ENCODE measurements at places on chromosomes 6 and 20.

GRCh38 chr20:19838468-19838867 is 80.4 kb downstream of the RIN2 start:
- no peak for DNase-seq

DNA sequence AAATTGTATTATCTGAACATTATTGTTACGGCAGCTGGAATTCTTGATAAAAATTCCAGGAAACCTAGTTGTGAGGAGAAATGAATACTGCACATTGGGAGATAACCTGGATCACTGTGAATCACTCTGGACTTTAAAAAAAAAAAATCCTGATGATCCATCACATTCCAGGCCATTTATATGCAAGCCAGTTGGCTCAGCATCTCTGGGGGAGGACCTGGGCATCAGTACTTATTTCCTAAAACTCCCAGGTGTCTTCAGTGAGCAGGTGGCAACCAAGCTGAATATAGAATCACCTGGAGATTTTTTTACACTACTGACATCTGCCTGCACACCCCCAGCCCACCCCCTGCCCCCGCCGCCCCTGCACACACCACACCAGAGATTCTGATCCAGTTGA is 39.1 kb upstream of the SIRT5 start:
- DNase-seq, result peak; percentile 25

- DNase-seq, result no peak
Observed at GRCh38 chr6:25154034-25154596, 125.1 kb upstream of the CARMIL1 start.

DNA sequence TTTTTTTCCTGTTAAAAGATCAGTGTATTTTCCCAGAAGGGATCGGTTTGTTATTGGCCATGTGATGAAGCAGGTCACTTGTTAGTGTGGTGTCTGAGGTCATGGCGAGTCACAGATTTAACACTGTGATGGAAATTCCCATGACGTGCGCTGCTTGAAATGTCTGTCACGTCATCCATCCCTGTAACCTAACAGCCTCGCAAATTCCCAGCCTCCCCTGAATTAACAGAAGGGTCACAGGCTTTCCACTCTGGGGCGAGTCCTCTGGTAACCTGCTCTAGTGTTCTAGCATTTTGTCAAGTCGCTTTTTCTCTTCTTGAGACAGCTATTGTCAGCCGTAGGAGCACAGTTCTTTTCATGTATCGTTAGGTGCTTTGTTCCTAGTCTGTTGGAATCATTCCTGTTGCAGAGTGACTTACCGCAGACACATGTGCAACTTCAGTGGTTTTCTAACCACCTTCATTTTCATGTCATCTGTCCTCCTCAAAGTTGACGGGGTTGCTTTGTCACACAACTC is 137.2 kb downstream of the MAP3K4 start:
- no peak for DNase-seq

DNA sequence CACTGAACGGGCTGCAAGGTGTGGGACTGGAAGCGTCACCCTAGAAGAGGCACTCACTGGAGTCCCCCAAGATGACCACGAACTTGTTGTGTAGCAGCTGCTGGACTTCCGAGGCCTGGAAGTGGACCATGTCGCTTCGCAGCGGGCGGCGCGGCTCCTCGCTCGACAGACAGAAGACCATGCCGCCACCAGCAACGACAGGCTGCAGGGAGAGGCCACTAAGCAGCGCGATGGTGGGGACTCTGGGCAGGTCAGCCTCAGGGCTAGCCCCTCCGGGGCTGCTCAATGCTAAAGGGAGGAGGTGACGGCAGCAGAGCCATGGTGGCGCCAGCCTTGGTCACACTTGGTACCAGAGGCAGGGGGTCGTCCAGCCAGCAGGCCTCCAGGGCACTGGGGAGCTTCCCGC is 720 bp downstream of the PCED1A start:
- no peak for DNase-seq

DNA sequence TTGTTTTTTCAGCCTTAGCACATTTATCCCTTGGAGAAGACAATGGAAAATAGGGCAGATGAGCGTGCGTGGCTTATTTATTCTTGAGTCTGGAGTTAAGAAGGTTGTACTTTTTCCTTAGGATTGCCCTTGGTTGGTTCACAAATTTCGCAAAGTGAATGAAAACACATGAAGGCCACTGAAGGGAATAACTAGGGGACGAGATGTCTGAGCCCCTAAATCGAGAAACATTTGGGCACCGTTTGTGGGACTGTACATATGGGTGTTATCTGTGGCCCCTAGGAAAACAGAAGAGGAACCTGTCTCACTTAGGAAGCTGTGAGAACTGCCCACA is 19.4 kb upstream of the TRIM27 start:
- DNase-seq, result no peak

GRCh38 chr20:53493311-53493857 is 100.3 kb downstream of the ZNF217 start:
- DNase-seq, result no peak

DNA sequence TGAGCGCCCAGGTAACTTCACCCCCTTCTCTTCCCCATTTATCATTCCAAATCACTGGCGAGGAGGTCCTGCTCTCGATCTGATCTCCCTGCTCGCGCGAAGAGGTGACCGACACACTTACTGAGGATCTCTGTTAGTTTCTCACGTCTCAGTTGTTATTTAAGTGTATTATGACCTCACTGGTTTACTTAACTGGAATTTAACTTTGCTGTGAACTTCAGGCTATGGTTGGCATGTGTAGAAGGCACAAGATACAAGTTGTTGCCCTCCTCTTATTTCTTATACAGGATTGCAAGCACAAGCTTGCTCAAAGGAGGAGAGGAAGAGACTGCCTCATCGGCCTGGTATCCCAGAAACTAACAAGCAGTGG is 1.2 kb downstream of the RNF217 start:
- no peak for DNase-seq

DNA sequence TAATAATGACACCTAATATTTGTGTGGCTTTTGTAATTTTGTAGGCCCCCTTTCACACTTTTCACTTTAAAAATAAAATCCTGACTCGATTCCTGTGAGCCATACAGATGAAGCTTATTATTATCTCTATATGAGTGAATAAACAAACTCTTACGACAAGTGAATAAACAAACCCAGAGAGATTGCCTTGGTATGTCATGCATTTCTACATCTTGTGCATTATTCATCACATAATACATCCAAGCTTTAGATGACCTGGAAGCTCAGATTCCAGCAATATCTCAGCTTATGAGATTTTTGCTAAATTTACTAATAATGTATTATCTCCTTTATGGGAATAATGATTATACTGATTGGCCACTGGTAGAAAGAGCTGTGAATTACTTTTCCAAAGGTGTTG is 248.2 kb downstream of the TBX18 start:
- DNase-seq, result no peak

DNA sequence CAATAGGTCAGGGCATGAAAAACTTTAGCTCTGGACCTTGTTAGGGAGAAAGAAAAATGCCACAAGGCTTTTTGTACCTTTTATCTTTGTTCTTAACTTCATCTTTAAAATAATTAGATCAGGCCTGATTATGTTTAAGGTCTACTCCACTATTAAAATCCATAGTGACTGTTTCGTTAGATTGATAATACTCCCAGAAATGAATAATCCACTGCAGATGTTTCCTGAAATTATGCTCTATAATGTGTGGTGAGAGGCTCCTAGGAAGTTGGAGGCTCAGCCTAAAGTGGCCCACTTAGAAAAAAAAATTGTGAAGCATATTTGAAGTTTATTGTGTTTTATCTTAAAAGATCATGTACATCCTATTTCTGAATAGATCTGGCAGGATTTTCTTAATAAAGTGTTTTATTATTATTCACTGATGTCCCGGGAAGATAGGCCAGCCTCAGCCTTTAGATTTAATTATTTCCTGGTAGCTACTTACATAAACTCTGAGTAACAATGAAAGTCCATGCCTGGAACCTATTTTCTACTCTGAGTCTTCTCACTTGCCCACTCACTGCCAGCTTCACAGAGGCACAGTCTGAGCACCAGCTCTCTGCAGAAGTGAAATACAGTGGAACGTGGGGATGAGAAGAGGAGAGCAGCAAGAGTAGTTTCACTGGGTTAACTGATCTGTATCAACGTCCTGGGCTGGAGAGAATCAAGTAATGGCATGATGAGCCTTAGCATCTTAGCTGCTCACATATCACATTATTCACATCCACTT is 126.8 kb upstream of the TMEM170B start:
- no peak for DNase-seq

DNA sequence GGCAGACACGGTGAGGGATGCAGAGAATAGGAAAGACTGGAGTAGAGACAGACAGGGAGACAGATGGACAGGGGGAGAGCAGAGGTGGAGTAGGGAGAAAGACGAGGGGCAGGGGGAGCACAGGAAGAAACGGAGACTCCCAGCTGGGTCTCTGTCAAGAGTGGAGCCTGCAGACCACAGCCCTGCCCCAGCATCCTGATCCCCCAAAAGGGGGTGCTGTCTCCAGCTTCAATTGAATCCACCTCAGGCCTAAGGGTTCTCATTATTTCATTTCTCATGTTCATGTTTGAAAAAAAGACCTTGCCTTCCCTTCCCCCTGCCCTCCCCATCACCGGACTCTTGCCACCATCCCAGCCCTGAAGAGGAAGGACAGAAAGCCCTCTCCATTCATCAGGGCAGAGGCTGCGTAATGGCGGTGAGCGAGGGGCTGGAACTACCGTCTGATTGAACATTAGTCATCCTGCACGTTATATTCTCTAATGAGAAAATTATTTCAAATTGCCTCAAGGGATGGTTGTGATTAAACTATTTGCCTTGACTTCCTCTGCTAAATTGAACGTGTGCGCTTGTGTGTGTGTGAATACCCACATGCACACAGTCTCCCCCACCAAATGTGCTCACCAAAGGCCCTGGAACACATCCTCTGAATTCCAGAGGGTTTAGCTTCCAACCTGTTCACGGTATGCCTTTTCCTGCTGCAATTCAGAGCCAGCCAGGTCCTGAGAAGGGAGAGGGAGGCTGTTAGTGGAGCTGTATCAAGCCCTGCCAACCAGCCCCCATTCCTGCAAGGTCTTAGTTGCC is 98.3 kb downstream of the CDC5L start:
- no peak for DNase-seq

- no peak for DNase-seq
Observed at GRCh38 chr6:133644548-133644891, 244.4 kb upstream of the TCF21 start.

- no peak for DNase-seq
Observed at GRCh38 chr6:14016432-14016831, 91.7 kb downstream of the RNF182 start.

DNA sequence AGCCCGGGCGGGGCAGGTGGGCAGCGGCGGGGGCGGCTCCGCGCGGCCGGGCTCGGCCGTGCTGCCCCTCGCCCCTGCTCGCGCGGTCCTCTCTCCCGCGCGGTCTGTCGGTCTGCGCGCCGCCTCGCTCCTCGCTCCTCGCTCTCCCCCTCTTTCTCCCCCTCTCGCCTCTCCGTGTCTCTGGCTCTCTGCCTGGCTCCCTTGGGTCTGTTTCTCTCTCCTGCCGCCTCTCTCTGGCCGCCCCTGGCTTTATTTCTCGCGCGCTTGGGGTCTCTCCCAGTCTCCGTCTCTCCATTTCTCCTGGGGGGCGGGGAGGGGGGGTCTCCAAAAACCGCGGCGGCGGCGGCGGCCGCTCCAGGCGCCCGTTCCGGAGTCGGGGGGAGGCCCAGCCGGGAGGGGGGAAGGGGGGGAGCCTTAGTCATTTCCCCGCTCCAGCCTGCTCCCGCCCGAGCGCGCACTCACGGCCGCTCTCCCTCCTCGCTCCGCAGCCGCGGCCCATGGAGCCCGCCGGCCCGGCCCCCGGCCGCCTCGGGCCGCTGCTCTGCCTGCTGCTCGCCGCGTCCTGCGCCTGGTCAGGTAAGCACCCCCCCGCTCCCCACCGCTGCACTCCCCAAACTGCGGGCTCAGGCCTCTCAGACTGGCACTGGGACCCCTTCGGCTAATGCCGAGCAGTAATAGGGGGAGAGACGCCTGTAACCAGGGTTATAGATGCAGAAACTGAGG is at the start of gene SIRPA:
SIRPA (plus strand) TSS at position 457 of the 723 bp plus-strand sequence; CDS start at position 498, 41 bp downstream.
- DNase-seq, result peak; percentile 95

DNA sequence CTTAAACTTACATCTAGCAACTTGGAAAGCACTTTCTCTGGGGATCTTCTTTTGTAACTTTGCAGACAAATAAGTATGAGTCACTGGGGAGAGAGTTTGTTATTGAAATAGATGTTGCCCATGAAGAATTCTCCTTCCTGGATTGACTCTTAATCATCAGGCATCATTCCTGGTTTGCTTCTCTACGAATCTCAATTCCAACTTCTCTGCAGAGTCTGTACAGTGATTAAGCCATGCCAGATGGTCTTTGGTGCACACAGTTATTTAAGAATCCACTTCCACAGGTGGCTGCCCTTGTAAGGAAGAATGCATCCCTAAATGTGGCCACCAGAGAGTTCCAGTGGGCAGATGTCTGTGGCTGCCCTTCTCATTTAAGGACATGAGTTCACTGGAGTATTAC is 25.7 kb downstream of the MYCT1 start:
- no peak for DNase-seq

DNA sequence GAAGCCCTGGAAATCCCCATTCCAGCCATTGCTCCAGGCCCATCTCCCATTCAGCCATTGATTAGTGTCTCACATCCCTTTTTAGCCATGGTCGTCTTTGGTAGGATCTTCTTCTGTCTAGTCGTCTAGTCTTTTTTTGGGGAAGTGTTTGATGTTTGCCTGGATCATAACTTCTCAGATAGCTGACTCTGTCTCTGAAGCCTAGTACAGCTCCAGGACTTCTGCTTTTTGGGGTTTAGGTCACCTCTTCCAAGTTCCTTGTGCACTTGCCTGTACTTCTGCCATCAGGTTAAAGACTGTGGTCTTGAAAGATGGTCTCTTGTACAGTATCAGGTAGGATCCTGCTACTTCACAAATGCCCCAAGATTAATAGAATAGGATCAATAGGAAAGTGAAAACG is 553.5 kb downstream of the PKHD1 start:
- DNase-seq, result no peak

DNA sequence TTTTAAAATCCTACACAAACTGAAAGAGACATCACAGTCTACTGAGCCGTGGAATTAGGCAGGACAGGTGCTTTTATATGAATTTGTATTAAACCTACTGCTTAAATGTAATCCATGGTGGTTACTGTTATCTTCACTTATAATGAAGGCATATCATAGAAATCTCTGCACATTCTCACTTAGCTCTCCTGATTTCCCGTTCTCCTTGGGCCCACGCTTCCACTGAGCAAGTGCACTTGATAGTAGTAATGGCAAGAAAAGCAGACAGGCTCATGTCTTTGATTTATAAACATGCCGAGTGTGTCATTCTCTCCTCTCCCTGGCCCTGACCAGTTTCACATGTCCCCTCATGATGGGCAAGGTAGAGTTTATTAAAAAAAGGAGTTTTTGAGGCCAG is 186.3 kb downstream of the HIVEP2 start:
- DNase-seq, result no peak

- peak; percentile 49 for DNase-seq
Observed at GRCh38 chr6:12174878-12175277, 115.3 kb upstream of the EDN1 start.

DNA sequence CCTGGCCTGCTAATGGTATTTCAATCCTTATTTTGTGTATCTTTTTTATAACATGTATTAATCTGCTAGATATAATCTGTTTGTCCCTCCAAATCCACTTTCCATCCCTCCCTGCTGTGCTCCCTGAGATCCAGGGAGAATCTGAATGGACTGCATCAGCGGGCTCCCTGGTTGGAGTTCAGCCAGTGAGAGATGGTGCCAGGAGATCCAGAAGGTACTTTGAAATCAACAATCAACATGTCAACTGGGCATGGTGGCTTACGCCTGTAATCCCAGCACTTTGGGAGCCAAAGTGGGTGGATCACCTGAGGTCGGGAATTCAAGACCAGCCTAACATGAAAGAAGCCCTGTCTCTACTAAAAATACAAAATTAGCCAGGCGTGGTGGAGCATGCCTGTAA is 4.4 kb downstream of the ATF6B start:
- no peak for DNase-seq

GRCh38 chr6:37314487-37315156 is 39.2 kb upstream of the RNF8 start:
- DNase-seq, result peak; percentile 36
